ENCODE measurements at places on chromosomes 16 and 17.

DNA sequence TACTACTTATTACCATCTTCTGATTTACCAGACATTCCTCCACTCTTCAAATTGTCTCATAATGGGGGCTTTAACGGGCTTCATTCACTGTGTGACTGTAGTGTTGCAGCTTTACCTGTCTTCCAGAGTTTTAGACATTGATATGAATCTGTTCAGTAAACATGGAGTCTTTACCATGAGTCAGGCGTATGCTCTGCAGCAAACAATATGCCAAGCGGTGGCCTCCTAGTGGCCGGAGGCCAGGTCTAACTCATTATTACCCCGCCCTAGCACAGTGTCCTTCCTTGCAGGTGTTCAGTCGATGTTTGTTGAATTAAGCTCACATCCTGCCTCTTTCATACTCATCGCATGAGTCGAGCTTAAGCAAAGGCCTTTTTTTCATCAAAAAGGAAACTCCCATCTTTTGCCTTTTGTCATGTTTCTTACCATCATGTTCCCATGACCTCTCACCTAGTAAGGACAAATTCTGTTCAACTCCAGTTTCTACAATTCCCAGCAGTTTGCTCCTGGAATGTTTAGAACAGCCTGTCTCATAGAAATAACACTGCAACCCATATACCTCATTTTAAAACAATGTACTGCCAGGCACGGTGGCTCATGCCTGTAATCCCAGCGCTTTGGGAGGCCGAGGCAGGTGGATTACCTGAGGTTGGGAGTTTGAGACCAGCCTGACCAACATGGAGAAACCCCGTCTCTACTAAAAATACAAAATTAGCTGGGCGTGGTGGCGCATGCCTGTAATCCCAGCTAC lies 39.4 kb downstream of the TUBD1 start:
- DNase-seq = peak; percentile 67

DNA sequence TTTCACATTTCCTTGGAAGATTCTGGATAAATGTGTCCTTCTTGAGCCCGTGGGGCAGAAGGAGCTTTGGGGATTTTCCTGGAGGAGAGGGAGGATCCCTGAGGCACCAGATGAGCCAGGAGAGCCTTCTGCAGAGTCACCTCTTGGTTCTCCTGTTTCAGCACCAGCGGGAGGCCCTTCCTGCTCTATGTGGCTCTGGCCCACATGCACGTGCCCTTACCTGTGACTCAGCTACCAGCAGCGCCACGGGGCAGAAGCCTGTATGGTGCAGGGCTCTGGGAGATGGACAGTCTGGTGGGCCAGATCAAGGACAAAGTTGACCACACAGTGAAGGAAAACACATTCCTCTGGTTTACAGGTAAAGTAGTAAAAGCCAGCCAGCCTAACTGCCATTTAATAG lies 77.1 kb downstream of the ARSG start:
- no peak for DNase-seq

GRCh38 chr16:70534971-70535370 lies 11.4 kb downstream of the SF3B3 start:
- DNase-seq = no peak

GRCh38 chr16:28264656-28265055 lies 27.7 kb upstream of the SBK1 start:
- no peak for DNase-seq

DNA sequence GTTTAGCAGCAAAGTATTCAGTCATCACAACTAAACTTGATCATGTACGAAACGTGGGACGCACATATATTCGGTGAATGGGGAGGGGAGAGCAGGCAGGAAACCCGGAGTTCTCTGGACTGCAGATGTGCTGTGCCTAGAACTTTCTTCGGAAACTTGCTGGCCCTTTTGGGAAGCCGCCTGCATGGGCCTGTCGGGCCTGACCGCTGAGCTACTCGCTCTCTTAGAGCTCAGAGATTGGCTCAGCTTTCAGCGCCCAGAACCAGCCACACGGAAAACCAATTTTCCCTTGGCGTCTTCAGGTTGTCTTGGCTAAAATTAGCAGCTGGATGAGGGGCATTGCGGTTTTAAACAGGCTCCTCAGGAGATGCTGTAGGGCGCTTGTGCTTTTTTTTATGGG lies 38.1 kb downstream of the ZDHHC7 start:
- DNase-seq = no peak

- DNase-seq = no peak
Measured at GRCh38 chr16:63312346-63312745, 1276.1 kb upstream of the CDH8 start.

DNA sequence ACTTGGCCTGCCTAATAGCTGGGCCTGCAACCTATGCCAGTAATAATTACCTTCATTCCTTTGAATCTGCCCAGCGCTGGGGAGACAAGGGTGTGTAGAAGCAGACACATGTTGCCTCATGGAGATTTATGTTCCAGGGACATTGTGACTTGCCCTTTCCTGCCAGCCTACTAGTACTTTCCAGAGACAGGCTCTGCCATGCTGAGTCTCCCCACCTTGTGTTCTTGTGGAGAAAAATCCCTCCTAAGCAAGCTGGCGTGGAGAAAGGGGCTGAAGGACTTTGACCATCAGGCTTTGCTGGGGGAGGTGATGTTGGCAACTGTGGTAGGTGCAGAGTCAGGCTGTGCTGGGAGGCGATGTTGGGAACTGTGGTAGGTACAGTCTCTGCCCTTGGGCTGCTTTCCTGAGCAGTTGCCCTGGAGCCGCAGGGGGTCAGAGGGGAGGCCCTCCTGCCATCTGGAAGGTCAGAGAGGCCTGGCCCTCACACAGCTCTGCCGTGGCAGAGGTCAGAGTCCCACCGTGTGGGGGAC lies 4.0 kb downstream of the KSR1 start:
- DNase-seq = no peak

DNA sequence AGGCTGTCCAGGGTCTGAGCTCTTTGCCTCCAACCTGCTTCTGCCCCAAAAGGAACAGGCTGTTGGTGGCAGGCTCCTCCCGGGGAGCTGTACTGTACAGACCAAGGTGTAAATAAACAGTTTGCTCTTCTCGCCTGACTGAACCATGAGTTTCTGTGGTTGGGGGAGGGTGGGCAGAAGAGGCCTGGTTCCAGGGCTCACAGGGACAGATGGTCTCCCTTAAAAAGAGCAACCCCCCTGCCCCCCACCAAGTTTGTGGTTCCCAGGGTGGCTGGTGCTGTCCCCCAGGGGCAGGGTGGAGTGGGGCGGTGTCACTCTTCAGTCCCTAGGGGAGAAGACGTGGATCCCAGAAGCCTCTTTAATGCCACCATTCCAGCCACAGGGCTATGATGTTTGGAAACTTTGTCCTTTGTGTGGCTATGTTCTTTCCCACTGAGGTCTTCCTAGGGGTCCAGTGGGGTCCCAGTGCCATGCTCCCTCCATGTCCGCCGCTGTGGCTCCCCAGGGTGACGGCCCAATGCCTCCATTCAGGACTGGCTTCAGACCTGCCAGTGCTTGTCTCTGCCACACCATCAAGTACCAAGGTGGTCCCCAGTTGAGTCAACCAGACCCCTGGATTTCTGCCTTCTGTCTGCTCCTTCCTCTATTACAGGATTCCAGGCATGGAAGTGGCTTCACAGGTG lies 146.7 kb downstream of the RAB11FIP4 start:
- DNase-seq = no peak

- no peak for DNase-seq
Measured at GRCh38 chr17:7560172-7561027, 1.3 kb upstream of the SENP3 start.

DNA sequence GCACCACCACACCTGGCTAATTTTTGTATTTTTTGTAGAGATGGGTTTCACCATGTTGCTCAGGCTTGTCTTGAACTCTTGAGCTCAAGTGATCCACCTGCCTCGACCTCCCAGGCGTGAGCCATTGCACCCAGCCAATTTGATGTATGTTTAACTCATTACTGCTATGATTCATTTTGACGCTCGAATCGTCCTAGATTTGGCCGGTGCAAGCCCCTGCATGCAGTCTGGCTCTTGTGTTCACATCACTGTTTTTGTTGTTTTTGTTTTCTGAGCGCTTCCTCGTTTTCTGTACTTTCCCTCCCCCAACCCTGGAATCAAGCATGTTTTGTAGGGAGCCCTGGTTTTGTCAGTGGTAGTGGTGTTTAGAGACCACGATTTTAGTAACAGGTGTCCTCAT lies 7.8 kb upstream of the DUS1L start:
- DNase-seq = no peak

- no peak for DNase-seq
Measured at GRCh38 chr17:42171831-42172230, 9.1 kb downstream of the KCNH4 start.

GRCh38 chr17:77831474-77832179 lies 126.9 kb upstream of the TNRC6C start:
- DNase-seq = peak; percentile 20

DNA sequence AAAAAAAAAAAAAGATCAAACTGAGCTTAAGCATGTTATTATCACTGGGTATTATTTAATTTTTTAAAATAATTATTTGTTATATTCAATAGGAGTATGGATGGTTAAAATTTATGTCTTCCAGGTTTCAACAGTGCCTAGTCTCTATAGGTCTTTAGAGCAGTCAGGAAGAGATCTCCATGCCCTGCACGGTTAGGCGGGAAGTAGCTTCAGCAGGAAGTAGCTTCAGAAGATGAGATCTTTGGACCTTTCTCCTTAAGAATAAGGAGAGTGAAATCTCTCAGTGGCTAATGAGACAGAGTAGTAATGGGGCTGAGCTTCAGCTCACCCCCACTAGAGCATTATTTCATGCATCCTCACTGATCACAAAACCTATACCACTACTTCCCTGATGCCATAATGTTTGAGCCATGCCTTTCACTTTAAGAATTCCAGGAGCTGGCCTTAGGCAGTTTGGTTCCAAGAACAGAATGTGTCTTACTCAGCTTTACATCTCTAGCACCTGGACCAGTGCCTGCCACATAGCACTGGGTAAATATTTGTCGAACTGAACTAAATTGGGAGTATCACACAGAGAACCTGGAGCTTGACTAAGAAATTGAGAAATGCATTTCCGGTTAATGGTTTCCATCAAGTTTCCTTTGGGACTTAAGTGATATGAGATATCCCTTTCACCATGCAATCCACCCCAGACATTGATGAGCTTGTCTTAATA lies 43.5 kb downstream of the SCPEP1 start:
- no peak for DNase-seq

- no peak for DNase-seq
Measured at GRCh38 chr16:48537909-48538745, 71.9 kb downstream of the N4BP1 start.

DNA sequence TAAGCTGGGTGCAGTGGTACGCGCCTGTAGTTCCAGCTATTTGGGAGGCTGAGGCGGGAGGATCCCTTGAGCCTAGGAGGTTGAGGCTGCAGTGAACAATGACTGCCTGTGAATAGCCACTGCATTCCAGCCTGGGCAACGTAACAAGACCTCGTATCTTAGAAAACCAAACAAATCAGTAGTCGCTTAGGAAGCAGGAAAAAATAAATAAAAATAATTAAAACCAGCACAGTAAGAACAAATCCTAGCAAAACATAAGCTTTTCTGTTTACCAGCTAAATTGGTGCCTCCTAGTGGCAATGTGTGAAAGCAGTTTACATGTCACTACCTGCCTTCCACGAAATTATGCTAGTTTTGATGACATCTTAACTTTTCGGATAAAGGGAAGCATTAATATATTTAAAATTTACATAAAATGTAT lies 1.3 kb downstream of the ARMC5 start:
- no peak for DNase-seq

DNA sequence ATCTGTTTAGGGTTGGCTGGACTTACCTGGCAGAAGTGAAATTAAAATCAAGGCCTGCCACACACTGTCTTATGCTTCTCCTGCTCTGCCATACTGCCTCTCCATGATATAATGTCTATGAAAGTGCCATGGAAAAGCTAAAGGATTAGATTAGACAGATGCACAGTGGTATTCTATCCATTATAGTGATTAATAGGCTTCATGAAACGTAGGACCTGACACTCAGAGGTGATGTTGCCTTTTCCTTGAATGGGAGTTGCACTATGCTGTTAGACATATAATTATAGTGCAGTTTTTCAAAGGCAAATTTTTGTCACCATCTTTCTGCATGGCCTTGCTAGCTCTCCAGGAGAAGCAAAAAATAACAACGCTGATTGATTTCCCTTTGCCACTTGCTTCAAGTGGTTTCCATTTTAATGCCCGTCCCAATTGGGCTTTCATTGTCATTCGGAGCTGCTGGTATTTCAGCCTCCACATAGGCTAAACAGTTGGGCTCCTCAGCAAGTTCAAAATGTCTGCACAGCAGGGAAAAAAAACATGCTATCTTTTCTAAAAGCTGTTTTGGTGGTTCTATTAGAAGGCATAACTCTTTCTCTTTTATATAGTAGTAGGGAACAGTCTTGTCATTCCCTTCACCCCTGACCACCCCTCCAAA lies 502.8 kb upstream of the GOT2 start:
- DNase-seq = no peak

- no peak for DNase-seq
Measured at GRCh38 chr17:32125848-32126153, 16.5 kb upstream of the RHOT1 start.

- no peak for DNase-seq
Measured at GRCh38 chr17:62797959-62798358, 10.2 kb downstream of the MARCHF10 start.

- no peak for DNase-seq
Measured at GRCh38 chr17:1621273-1621954, 7.2 kb downstream of the SLC43A2 start.

GRCh38 chr17:59389066-59389465 lies 57.6 kb downstream of the YPEL2 start:
- no peak for DNase-seq

DNA sequence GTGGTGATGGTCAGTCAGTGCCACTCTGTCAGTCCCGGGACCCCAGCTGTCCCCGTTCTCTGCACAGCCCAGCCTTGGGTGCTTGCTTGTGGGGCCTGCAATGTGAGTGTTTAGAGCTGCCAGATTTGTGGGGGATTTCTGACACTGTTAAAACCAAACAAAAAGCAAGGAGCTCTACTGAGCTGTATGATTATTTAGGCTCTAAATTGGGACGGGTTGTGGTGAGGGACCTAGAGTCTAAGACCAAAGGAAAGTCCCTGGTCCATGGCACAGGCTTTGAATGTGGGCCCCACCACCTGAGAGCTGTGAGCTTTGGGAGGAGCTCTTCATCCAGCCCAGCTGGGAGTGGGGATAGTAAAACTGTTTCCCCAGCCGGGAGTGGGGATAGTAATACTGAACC lies 63.3 kb downstream of the KSR1 start:
- no peak for DNase-seq

DNA sequence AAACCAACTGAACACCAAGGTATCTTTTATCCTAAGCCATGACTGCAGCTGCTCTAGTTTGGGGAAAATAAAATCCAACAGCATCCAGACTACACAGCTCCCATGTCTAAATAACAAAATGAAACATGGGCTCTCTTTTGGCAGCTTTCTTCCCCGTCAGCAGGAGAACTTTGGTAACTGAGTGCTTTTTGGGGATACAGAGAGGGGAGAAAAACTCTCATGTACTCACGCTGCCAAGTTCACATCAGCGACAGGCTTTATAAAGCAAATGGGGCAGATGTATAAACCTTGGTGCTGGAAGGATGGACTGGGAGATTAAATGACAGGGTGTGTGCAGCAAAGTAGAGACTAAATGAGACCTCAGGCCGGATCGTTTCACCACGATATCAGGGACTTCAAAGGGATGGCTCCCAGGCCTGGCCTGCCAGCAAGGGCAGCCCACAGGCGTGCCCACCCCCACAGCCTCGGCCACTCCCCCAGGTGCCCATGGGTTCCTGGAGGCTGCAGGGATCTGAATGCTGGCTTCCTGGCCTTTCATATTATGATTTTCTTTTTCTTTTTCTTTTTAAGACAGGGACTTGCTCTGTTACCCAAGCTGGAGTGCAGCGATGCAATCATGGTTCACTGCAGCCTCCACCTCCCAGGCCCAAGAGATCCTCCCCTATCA lies 174.6 kb downstream of the ZNF423 start:
- DNase-seq = no peak
